Neural progenitor cell (in vitro differentiated cells): ENCODE measurements at places on chromosomes 5 and 9. TPM values are rescaled to one million over a fixed set of nuclear protein-coding genes. Genes with fewer than 3 reads are reported as not detected.

Gene NR5A1
- total RNA-seq, result 1.0 and 3.3 TPM in 2 replicates

Gene PCDHB10
- total RNA-seq, result 9.3 and 10.4 TPM in 2 replicates

Gene HACD4
- 1.1 and 1.2 TPM in 2 replicates for total RNA-seq

Gene PNPLA7
- total RNA-seq, result 0.13 and 0.31 TPM in 2 replicates

Gene NIPAL4
- not detected in 2 replicates for total RNA-seq

Gene IL11RA
- 11.4 and 12.7 TPM in 2 replicates for total RNA-seq

Gene RPL37
- total RNA-seq, result 96.9 and 235 TPM in 2 replicates

Gene COL27A1
- total RNA-seq, result 4.3 and 16.2 TPM in 2 replicates

Gene GCNT4
- total RNA-seq, result 0.17 and 0.25 TPM in 2 replicates

Gene C7
- not detected in 2 replicates for total RNA-seq

Gene TNFAIP8
- total RNA-seq, result 35.6 and 40.6 TPM in 2 replicates

Gene ADGRV1
- 127 and 151 TPM in 2 replicates for total RNA-seq

Gene ACOT12
- 1.2 TPM in 1 of 2 replicates, not detected in the other for total RNA-seq

Gene GM2A
- 19.4 TPM in 2 replicates for total RNA-seq

Gene ZDHHC11
- total RNA-seq, result 0.92 and 9.5 TPM in 2 replicates

Gene SYK
- total RNA-seq, result not detected in 2 replicates

Gene GOLGA1
- 9.5 and 17.8 TPM in 2 replicates for total RNA-seq

Gene ANKRD20A1
- not detected in 2 replicates for total RNA-seq

Gene MAMDC2
- 20.9 and 28.7 TPM in 2 replicates for total RNA-seq

Gene PTGS1
- total RNA-seq, result 1.8 and 2.2 TPM in 2 replicates

Gene EQTN
- total RNA-seq, result 2.0 and 3.4 TPM in 2 replicates

Gene SPINK4
- not detected in 2 replicates for total RNA-seq

Gene PCSK5
- total RNA-seq, result 23.4 and 30.0 TPM in 2 replicates

Gene DOCK8
- total RNA-seq, result 0.54 and 0.93 TPM in 2 replicates

Gene TAS2R1
- not detected in 2 replicates for total RNA-seq

Gene CCDC180
- total RNA-seq, result 2.9 and 6.3 TPM in 2 replicates

Gene FAM163B
- 0.31 TPM in 1 of 2 replicates, not detected in the other for total RNA-seq

Gene C9orf152
- total RNA-seq, result not detected in 2 replicates

Gene SHOC1
- not detected in 2 replicates for total RNA-seq
